ENCODE measurements at places on chromosomes 13 and 19.

DNA sequence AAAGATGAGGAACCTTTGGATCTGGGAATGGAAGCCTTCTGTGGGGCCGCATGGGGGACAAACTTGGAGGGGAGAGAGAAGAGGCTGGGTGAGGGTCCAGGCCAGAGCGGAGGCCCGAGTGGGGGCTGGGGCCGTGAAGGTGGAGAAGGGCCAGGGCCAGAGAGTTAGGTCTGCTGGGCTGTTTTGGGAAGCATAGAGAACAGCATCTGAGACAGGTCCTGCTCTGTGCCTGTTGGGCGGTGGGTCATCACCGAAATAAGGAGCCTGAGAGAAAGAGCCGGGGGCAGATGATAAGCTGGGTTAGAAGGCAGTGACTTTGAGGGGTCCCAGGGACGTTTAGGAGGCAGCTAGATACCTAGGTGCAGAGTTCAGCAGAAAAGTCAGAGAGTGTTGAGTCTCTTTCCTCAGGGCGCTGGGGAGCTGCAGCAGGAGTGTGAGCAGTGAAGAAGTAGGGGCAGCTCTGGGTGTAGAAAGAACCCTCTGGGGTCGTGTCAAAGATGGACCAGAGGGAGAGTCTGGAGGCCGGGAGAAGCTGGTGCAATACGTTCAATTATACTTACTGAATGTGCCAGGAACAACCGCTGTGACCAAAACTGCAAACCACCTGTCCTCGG lies 2.7 kb downstream of the SPACA6 start:
- no peak for DNase-seq

GRCh38 chr13:48961379-48961778 lies 14.3 kb upstream of the FNDC3A start:
- no peak for DNase-seq

DNA sequence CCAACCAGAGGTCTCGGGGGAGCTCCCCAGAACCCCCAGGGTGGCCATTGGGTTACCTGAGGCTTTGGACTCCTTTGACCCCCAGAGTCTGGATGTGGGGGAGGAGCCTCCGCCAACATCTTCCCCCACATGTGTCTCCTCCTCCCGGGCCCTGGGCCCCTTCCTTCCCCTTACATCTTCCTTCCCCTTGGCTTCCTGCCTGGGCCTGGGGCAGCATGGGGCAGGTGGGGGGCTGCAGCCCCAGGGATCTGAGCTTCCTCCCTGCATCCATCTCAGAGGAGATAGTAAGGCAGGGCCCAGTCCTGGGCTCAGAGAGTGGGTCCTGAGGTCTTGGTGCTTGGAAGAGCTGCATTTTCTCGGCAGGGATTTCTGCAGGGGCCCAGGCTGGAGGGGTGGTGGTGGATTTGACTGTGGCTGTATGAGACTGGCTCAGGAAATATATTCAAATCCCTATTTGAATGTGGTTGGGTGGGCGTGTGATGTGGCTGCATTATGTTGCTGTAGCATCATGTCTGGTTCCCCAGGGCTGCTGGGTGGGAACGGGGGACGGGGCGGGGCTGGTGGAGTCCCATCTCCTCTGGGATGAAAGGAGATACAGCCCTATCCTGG lies 919 bp downstream of the VAV1 start:
- DNase-seq: peak; percentile 40

DNA sequence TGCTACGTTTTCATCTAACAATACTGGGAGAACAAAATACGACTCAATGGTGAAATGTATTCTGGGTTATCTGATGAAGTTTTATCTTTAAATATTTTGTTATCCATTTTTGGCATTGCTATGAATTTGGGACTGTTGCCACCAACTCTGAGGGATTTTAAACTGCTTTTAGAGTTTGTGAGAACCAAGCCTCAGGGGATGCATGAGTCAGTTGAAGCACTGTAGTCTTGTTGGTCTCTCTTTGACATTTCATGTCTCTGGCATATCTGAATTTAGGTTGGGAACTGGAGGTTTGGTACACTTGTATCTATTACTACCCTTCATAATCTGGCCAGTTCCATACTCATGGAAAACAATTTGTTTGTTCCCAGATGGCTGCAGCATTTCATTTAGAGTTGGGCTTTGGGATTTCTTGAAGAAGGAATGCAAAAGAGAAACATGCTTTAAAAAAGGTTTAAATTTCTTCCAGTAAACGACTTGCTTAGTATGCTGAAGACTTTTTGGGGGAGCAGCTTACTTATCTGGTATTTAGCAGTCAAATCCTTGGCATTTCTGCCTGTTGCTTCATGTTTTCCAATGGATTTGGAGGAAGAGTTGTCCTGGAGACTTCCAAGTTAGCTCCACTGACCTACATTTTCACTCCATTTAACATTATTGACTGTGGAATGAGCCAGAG lies 28.9 kb downstream of the ARHGEF7 start:
- DNase-seq: no peak

DNA sequence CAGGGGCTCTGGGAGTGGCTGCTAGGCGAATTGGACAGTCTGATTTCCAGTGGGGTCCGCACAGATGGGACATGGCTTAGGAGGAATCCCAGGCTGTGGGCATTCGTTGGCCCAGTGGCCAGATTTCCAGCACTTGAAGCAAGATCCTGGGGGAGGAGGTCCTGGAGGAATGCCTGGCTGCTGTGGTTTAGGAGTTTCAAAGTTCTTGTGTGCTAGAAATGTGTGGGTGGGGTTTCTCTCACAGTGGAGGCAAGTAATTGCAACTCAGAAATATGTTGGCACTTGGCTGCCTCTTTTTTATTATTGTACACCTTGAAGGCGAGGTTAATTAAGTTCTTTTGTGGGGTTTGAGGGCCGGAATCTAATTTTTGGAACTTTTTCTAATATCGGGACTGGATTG lies 17.1 kb downstream of the IGFL3 start:
- DNase-seq: no peak

DNA sequence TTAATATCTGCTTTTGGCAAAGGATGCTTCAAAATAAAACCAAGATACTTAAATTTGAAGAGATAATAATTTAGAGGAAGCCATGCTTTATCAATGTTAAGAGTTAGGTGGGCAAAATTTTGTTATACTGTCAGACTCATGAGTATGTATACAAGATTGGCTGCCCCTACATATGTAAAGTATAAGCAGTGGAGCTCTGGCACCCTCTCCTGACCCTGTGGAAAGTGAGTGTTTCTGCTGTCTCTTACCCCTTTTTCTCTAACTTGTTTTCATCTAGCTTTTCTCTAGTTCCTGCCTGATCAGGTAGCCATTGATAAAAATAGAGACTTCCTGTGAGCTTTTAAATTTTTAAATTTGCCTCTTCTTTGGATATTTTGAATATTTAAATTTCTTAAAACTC lies 710.9 kb upstream of the SPRY2 start:
- DNase-seq: no peak

DNA sequence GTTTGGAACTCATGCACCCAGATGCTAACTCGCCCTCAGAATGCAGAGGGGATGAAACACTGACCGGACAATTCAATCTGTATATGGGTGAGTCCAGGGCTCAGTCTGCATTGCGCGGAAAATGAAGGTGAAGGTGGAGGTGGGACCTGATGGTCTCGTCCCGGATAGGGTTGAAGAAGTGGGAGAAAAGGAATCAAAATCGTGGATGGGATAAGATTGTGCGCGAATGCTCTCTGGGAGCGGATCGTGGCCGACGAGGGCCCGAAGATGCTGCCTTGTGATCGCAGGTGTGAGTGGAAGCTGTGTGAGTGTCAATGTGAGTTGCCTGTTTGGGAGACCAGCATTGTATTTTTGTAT lies 594 bp upstream of the ZNF850 start:
- no peak for DNase-seq

GRCh38 chr13:106173346-106173745 lies 362.1 kb downstream of the EFNB2 start:
- no peak for DNase-seq

GRCh38 chr13:20489185-20489820 lies 36.4 kb downstream of the CRYL1 start:
- DNase-seq: peak; percentile 38

- DNase-seq: no peak
These were observed 389.3 kb upstream of the PCDH9 start for GRCh38 chr13:67619351-67619994.

- DNase-seq: no peak
These were observed 24.7 kb downstream of the GPR42 start for GRCh38 chr19:35395382-35396199.

DNA sequence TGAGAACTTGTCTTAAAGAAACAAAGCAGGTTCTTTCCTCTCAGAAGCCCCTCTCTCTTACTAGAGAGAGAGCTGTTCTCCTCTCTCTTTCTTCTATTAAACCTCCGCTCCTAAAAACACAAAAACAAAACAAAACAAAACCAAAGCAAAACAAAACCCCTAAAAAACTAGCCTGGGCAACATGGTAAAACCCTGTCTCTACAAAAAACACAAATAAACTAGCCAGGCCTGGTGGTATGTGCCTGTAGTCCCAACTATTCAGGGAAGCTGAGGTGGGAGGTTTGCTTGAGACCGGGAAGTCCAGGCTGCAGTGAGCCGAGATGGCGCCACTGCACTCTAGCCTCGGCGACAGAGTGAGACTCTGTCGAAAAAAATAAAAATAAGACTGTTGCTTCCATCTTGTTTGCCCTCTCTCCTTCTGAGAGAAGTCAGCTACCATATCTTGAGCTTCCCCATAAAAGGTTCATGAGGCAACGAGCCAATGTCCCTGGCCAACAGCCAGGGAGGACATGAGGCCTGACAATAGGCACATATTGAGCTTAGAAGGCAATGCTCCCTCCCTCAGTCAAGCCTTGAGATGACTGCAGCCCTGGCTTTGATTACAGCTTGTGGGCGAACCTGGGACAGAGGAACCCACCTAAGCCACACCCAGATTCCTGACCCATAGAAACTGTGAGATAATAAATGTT lies 17.5 kb upstream of the FLT3 start:
- DNase-seq: no peak

- DNase-seq: peak; percentile 18
These were observed 225.0 kb downstream of the TBC1D4 start for GRCh38 chr13:75256922-75257321.

GRCh38 chr13:98873377-98874028 lies 104.4 kb downstream of the DOCK9 start:
- DNase-seq: no peak

DNA sequence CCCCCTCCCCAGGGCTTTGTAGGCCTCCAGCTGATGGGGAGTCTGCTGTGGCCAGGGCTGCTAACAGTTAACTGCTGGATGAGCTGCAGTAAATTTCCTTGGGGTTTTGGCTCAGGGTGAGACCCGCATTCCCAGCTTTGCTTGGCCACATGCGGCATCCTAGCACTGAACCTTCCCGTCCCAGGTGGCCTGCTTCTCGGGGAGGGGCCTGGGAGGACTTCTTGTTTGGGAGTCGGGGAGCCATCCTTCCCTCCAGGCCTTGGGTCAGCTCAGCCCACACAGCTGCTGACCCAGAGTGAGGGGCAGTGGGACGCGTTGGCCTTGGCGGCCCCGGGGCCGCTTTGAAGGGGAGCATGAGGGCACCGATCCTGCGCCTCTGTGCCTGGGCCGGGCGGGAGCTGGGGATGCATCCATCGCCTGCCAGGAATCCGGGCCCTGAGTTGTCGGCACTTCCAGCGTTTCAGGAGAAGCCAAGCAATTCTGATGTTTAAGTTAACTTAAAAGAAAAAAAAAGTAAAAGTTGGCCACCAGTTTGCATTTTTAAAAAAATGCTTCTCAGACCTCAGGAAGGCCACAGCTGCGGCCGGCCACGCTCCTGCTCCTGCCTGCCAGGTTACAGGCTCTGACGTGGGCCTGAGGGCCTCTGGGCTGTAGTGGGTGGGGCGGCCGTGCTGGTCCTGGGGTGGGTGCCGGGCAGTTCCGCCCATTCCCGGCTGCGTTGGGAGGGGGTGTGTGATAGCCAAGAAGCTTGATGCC lies 27.7 kb downstream of the CRTC1 start:
- DNase-seq: no peak

- DNase-seq: peak; percentile 78
These were observed 686 bp downstream of the SETDB2 start for GRCh38 chr13:49444524-49445395.

DNA sequence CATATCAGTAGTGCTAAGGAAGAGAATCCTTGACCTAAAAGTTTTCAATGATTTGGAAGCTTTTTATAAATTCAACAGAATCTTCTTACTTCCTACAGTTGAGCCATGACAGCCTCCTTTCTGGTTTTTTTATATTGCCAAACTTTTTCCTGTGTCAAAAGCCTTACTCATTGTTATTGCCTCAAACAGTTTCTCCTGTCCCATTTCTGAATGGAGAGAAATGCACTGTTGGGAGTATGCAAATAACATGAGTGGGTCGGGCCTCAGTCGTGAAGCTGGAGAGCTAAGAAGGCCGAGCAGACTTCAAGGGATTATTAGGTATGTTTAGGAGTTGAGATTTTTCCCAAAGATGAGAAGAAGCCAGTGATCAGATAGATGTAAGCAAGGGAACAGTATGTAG lies 766.4 kb upstream of the KLHL1 start:
- no peak for DNase-seq

DNA sequence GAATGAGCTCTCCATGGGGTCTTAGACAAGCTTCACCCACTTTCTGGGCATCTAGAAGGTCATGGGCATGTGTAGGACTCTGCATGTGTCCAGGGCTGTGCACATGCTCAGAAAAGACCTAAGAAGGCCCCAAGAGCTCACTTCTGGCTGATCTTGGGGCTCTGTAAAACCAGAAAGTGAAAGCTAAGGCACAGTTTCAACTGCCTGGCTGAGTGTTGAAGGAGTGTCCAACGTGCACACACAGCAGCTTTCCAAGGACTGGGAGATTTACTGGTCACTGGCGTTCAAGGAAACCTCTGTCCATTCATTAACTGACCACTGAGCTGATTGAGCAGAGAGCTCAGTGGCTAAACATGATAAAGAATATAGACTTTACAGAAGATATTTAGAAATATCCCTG lies 137.9 kb downstream of the KATNAL1 start:
- no peak for DNase-seq

GRCh38 chr19:38845374-38846024 lies 4.3 kb downstream of the HNRNPL start:
- no peak for DNase-seq

DNA sequence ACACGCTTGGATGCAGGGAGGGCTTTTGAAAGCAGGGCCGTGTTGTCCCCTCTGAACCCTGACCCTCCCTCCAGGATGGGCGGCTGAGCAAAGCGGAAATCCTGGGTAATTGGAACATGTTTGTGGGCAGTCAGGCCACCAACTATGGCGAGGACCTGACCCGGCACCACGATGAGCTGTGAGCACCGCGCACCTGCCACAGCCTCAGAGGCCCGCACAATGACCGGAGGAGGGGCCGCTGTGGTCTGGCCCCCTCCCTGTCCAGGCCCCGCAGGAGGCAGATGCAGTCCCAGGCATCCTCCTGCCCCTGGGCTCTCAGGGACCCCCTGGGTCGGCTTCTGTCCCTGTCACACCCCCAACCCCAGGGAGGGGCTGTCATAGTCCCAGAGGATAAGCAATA lies 15.2 kb downstream of the RCN3 start:
- no peak for DNase-seq

Measured in CD4-positive, alpha-beta T cell treated with Interleukin-4 for 4 hours (primary cell).